Uterus (tissue), 4 donors: ENCODE measurements at places on chromosomes 6 and 20. TPM values are rescaled to one million over a fixed set of nuclear protein-coding genes. Genes with fewer than 3 reads are reported as not detected.

The DZANK1 gene
- total RNA-seq, result 4.7 TPM

GRCh38 chr6:137033828-137034227, 10.9 kb downstream of the IL20RA start:
- no peaks in the 10 kb centered on the region for H3K4me1 ChIP-seq
- H3K4me3 ChIP-seq, result no peak overlapping the region
- H3K27ac ChIP-seq, result no peak overlapping the region

DNA sequence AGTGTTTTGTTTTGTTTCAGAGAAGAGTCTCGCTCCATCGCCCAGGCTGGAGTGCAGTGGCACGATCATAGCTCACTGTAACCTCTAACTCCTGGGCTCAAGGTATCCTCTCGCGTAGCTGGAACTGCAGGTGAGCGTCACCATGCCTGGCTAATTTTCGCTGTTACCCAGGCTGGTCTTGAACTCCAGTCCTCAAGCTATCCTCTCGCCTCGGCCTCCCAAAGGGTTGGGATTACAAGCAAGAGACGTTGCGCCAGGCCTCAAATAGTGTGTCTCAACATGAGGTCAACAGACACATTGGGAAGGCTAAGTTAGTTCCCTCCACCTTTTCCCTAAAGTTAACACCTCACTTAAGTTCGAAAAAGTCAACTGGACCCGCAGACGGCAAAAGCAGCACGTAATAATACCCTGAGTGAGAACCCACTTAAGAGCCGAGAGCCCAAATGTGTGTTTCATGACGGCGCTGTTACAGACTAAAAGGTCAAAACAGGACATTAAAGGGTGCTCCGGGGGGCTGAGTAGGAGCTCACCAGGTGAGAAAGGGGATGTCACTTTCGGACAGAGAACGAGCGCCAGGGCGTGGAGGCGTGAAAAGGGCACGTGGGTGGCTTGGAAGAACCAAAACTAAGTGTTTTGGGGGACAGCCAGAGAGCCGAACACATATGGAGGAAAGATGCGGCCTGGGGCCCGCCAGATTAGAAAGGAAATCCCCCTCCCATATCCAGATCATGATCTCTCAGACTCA, 499 bp downstream of the TTI1 start:
- peak overlapping the region; percentile 95 for H3K27ac ChIP-seq
- no peaks in the 10 kb centered on the region for H3K36me3 ChIP-seq
- no peaks in the 10 kb centered on the region for H3K27me3 ChIP-seq
- H3K4me3 ChIP-seq, result peak overlapping the region; percentile 85
- H3K4me1 ChIP-seq, result peaks cover 3% of the 10 kb centered on the region
- no peak for DNase-seq

DNA sequence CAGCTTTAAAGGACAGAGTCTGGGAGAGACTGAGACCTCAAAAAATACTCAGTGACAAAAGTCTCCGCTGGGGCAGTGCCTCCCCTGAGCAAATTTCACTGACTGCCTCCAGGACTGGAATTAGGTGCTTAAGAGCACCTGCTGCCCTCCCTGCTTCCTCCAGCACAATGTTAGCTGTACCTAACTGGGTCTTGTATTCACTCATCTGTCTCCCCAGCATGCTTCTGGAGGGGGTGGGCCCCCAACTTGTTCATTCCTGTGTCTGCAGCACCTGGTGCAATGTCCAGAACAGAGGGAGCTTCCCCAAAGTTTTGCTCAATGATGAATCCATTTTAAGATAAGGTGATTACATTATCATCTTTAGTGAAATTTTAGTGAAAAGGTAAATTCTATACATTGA, 650.7 kb downstream of the KIF16B start:
- DNase-seq, result no peak
- H3K27me3 ChIP-seq, result no peaks in the 10 kb centered on the region
- no peaks in the 10 kb centered on the region for H3K4me1 ChIP-seq
